ENCODE measurements at places on chromosomes 2 and 18.

GRCh38 chr2:179226961-179227259 is 37.7 kb downstream of the SESTD1 start:
- DNase-seq: no peak

GRCh38 chr2:95350368-95350767 is 52.1 kb upstream of the FAHD2A start:
- DNase-seq: no peak

DNA sequence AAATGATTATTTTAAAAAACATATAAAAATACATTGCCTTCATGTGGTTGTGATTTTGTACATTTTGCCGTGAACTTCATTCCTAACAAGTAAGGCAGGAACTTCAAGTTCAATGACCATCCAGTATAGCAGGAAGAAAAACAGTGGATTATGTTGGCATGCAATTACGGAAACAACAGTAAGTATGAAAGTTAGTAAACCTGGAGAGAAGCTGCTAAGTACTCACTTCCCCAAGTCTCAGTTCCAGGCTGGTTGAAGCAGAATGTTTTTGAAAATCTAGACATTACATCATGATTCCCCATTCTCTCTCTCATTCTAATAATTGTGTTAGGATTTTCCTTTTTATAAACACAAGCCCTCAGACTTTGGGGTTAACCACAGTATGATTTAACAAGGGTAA is 987.1 kb upstream of the KLHL29 start:
- no peak for DNase-seq

DNA sequence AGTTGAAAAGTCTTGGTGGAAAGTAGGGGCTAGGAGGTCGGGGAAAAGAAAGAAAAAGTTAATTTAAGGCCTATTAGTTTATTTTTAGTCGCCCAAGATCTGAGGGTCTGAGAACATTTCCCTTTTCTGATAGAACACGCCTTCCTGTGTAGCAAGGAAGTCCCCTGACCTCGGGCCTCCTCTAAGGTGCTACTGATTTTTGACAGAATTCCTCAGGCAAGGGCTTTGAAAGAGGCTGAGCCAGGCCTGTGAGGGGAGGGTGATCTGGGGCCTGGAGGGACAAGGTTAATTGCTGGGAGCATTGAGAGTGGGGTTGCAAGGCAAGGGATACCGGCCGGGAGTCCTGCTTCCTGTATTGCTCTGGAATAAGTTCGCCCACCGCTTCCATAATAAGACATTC is 131.4 kb upstream of the MYCN start:
- DNase-seq: no peak

- DNase-seq: peak; percentile 2
Measured at GRCh38 chr2:72150861-72151356, 3.2 kb upstream of the CYP26B1 start.

DNA sequence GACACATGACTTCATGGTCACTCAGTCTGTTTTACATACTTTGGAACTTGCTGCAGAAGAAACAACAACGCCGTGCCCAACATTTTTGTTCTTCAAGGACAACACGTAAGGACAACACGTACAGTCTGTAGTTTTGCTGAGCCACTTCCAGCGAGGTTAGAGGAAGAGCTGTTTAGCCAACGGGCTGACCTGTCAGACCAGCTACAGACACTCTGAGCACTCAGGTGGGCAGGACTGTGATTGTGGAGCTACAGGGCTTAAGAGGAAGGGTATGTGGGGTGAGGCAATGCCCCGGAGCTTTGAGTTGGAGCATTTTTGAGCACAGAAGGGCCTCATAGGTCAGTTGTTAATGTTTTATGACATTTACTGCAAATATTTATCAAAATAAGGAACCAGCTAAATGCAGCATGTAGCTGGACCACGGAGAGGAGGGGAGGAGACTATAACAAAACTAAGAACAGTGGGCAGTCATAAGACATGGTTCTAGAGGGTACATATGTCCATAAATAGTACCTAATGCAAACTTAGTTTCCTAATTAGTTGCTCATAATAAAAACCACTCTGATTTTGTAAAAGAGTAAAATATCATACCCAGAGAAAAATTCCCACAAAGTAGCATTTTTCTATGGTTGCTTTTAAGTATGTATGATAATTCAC is 26.3 kb upstream of the NPC1 start:
- DNase-seq: peak; percentile 41

GRCh38 chr2:45652090-45653031 is 886 bp downstream of the PRKCE start:
- peak; percentile 23 for DNase-seq

DNA sequence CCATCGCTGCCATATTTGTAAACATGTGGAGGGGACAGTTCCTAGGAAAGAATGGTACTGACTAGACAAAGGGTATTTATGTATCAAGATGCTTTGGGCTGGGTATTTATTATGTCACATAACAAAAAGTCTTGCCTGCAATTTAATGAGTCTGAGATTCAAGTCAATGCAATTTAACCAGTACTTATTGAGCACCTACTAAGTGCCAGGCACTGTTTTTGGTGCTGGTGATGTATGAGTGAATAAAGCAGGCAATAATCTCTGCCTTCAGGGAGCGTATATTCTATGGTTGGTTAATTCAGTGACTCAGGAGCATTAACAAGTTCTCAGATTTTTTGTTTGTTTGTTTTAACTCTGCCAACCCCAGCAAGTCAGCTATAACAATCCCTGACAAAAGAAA is 24.6 kb upstream of the ACVR1 start:
- no peak for DNase-seq

DNA sequence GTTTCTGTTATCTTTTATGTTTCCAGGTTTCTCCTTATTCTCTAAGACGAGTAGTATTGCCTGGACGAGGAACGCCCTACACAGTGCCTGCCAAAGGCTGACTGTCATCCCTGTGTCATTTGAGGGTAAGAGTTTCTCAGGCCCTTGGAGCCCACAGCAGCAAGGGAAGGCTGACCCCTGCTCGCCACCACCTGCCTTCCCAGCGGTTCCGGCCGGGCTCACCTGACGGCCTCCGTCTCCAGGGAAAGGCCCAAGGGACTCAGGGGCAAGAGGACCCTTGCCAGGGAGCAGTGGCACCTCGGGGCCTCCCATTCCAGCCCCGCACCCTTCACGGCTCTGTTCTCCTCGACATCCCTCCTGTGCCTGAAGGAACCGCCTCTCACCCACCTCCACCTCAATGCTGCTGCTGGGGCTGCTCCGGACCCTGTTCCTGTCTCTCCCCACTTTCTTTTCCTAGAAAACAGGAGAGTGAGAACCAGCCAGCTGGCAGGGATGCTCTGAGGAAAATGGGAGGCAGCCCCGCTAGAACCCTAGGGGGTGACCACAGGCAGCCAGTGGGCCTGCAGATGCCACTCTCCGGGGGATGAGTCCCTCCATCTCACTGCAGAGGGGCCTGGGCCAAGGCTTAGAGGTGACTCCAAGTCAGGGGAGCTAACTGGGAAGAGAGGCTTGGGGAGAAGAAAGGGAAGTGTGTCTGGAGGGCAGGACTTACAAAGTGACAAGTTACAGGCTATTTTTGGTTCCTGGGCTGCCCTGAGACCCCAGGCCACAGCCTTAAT is 1.9 kb downstream of the LIMS2 start:
- DNase-seq: no peak

GRCh38 chr2:45396671-45397070 is 214.4 kb downstream of the SRBD1 start:
- no peak for DNase-seq

DNA sequence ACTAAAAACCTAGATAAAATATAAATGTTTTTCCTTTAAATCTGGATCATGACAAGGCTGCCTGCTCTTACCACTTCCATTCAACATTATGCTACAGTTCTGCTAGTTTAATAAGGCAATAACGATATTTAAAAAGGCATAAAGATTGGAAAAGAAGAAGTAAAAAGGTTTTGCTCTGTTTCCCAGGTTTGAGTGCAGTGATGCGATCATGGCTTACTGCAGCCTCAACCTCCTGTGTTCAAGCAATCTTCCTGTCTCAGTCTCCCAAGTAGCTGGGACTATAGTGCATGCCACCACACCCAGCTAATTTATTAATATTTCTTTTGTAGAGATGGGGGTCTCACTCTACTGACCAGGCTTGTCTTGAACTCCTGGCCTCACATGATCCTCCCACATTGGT is 40.8 kb downstream of the PROKR1 start:
- no peak for DNase-seq

DNA sequence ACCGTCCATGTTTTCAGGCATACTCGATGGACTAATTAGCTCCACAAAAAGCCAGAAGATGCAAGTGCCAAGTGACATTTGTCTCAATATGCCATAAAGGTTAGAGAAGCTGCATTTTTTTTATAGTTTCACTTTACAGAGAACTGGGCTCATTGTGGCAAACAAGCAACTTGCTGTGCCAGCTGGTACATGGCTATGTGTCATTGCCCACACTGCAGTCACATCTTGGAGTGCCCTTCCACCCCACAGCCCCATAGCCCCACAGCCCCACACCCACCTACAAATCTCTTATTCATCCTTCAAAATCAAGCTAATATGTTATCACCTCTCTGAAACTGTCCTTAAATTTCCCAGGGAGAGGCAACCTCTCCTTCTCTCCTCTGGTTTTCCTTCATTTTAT is 451.9 kb downstream of the ARHGAP15 start:
- DNase-seq: no peak

GRCh38 chr2:146305164-146305563 is 1539.7 kb upstream of the ACVR2A start:
- DNase-seq: no peak

DNA sequence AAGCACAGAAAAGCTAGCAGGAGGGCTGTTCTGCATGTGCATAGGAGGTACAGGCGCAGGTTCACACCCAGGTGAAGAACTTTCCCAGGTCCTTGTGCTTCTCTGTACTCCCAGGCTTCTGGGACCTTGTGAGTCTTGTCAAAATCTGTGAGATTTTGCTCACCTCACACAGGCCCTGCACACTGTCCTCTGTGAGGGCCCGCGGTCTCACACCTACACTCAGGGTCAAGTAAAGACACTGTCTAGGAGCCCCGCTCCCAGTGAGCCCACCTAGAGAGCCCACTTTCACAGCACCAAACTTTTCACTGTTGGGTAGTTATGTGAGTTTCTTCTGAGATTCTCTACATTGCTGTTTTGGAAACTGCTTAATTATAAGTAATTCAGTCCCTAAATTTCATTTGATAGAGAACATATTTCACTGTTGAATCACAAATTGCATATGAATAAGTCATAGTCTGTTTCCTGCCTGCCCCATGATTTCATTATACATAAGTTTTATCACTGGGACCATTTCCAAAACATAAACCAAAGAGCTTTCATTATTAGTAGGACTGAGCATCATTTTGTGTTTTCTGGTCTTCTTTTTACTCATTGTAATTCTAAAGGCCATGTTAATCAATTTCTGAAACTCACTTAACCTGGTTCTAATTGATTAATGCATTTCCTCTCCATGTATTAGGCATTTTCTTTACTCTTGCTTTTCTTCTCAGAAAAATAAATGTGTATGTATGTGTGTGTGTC is 234.2 kb upstream of the SPOPL start:
- no peak for DNase-seq

DNA sequence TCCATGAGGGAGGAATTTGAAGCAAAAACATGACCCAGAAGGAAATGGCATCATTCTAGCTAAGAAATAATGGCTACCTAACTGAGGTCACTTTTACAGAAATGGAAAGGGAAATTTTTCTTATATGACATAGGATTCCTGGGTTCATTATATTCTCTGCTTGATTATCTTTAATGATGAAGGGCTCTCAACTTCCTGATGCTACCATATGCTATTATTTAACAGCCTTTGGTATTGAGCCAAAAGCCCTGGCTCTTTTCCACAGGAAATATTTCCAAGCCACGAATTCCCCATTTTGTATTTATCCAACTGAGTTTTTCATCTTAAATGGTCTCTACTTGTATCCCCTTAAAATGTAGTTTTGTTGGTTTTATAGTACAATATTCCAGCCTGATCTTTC is 63.2 kb upstream of the NPAS2 start:
- no peak for DNase-seq

DNA sequence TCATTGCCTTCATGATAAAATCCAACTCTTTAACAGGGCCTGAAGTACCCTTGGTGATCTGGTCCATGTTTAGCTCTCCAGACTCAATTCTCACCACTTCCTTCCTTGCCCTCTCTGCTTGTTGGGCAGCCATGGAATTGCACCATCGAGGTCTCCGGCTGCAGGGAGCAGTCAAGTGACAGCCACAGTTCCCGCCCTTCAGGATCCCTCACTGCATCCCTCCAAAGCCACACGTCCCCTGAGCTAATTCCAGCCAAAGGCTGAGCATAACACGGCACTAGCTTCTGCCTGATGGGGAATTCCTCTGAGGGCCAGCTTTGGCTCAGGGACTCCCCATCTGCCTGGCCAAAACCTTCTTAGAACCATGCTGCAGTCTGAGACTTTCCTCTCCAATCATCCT is 47.4 kb upstream of the SLC1A4 start:
- DNase-seq: no peak

DNA sequence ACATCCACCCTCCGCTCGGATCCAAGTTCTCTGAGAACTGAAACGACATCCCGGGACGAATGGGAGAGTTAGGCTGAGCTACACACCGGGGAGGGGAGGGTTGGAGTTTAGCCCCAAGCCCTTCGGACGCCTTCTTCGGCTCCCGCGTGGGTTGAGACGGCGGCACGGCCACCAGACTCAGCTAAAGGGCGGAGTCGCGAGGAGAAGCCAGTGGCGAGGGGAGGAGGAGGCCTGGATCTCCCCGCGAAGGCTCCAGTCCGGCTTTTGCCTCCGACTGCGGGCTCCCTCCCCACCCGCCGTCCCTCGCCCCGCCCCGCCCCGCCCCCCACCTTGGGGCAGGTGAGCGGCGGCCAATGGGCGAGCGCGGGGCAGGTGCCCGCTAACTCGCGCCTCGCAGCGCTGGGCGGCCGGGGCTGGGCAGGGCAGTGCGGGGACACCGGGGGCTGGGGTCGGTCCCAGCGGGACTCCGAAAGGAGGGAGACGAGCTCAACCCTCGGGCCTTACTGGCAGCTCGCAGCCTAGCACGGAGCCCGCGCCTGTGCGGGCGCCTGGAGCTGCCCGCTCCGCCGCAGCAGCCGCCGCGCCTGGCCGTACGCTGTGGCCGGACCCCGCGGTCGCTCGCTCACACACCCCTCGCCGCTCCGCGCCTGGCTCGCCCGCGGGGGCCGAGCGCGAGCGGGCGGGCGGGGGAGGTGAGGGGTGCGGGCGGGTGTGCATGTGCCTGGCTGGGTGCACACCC is at the start of gene EMX1:
Gene EMX1 (plus strand): TSS at position 382 of the 739 bp plus-strand sequence. CDS start 334 bp downstream, at position 716.
- DNase-seq: peak; percentile 67

DNA sequence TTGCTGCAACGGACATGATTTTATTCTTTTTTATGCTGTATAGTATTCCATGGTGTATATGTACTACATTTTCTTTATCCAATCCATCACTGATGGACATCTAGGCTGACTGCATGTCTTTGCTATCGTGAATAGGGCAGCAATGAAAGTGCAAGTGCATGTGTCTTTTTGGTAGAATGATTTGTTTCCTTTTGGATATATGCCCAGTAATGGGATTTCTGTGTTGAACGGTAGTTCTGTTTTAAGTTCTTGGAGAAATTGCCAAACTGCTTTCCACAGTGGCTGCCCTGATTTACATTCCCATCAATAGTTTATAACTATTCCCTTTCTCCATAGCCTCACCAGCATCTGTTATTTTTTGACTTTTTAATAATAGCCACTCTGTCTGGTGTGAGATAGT is 99.7 kb upstream of the CRIM1 start:
- no peak for DNase-seq
